C1 segment of cervical spinal cord (tissue), 14 donors: ENCODE measurements at places on chromosomes 6 and 20.

GRCh38 chr6:5159162-5159561 is 74.0 kb downstream of the PPP1R3G start:
- DNase-seq = no peak

GRCh38 chr6:44133003-44133931 is 5.9 kb downstream of the TMEM63B start:
- DNase-seq = peak; percentile 7

- DNase-seq = no peak
Measured at GRCh38 chr6:40517654-40518053, 69.5 kb downstream of the LRFN2 start.

DNA sequence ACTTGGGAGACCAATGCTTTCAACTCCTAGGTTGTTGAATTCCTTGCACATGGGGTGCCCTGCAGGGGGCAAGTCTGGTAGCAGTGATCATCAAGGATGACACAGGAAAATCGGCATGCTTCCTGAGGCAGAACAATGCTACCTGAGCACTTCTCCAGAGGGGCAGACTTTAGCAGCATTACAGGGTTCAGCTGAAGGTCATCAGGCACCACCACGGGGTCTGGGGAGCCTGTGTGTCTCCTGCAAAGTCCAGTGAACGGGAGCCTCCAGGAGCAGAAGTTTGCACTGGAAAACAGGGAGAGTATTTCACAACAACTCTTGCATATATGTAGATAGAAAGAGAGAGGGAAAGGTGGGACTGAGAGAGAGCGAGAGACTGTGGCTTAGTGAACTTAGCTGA is 10.2 kb downstream of the VSX1 start:
- DNase-seq = no peak

- DNase-seq = no peak
Measured at GRCh38 chr6:33248643-33248931, 23.1 kb downstream of the VPS52 start.

- DNase-seq = no peak
Measured at GRCh38 chr6:167934426-167934864, 63.0 kb upstream of the KIF25 start.

- DNase-seq = no peak
Measured at GRCh38 chr20:8309634-8310033, 177.6 kb downstream of the PLCB1 start.

DNA sequence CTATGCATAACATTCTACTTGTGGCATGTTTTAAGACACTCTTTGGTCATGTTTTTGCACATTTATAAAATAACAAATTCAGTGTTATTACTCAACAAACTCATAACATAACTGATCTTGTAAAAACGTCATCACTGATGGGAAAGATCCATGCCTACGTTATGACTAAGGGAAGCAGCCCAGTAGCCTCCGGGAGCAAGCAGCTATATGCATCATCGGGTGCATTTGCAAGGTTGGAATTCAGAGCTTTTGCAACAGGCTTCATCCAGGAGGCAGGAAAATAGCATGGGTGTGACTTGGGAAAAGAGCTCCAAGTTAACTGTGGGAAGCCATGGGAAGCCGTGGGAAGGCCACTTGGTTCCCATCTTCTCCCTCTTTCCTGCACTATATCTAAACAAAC is 271.6 kb upstream of the SGK1 start:
- DNase-seq = no peak

- DNase-seq = no peak
Measured at GRCh38 chr6:142841915-142842314, 103.1 kb downstream of the HIVEP2 start.

GRCh38 chr6:28353981-28354676 is 4.4 kb downstream of the ZKSCAN3 start:
- no peak for DNase-seq

GRCh38 chr6:10375391-10375969 is 39.4 kb downstream of the TFAP2A start:
- DNase-seq = no peak

DNA sequence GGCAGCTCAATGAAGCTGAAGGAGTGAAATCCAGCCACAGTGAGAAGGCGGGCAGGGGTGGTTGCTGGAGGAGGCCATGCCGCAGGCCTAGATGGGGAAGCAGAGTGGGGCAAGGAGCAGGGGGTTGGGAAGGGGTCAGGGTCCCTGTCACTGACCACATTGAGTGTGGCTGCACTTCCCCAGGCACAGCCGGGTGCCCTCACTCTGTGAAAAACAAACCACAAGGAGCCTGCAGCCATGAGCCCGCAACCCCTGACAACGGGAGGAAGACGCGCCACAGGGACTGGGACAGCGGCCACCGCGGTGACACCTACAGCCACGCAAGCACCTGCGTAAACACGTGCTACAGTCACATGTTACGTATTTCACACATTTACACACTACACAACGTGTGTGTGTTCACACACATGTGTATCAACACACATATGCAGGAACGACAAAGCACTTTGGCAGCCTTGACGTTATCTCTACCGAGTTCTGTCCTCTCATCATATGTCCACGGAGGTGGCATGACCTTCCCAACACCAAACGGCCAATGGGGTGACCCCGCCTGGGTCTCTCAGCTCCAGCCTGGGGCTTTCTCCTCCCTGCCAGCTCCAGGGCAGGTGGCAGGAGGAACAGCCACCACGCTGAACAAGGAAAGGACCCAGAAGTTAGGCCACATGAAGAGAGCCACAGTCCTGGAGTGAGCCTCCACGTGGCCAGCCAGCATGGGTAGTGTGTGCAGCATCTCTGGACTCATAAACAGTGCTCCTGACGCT is 137.6 kb upstream of the RPS6KA2 start:
- no peak for DNase-seq

DNA sequence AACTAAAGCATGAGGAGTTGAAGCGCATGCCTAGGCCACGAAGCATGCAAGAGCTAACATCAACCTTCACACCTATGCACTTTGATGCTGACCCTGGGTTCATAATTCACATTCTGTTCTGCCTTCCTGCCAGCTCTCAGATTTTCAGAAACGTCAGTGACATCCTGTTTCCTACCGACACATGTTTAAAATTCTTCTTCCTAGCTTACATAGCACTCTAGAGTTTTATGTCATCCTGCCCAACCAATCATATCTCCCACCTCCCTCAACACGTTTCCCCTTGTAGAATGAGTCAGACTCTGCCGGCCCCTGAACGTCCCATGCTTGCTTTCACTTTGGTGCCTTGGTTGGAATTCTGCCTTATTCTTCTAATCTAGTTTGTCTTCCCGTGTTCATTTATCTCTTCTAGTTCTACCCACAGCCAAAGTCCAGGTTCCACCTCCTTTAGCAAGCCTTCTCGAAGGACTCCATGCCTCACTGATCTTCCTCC is 97.2 kb upstream of the MAP7 start:
- DNase-seq = no peak

- DNase-seq = no peak
Measured at GRCh38 chr6:108805611-108806167, 42.5 kb upstream of the ARMC2 start.

DNA sequence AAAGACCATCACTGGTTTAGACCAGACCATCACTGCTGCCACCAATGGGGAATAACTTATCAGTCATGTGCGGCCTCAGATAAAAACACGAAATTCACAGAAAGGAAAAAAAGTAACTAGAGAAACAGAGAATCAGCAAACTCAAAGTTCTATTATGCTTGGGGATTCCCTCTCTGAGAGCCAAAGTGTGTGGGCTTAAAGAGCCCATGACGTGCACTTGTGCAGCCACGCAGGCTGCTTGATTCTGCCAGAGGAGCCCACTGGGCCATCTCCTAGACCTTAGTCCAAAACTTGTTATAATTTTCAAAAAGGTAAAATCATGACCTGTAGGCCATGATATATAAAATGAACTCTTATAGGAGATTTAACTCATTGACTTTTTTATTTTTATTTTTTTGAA is 15.2 kb downstream of the RAB44 start:
- DNase-seq = no peak

DNA sequence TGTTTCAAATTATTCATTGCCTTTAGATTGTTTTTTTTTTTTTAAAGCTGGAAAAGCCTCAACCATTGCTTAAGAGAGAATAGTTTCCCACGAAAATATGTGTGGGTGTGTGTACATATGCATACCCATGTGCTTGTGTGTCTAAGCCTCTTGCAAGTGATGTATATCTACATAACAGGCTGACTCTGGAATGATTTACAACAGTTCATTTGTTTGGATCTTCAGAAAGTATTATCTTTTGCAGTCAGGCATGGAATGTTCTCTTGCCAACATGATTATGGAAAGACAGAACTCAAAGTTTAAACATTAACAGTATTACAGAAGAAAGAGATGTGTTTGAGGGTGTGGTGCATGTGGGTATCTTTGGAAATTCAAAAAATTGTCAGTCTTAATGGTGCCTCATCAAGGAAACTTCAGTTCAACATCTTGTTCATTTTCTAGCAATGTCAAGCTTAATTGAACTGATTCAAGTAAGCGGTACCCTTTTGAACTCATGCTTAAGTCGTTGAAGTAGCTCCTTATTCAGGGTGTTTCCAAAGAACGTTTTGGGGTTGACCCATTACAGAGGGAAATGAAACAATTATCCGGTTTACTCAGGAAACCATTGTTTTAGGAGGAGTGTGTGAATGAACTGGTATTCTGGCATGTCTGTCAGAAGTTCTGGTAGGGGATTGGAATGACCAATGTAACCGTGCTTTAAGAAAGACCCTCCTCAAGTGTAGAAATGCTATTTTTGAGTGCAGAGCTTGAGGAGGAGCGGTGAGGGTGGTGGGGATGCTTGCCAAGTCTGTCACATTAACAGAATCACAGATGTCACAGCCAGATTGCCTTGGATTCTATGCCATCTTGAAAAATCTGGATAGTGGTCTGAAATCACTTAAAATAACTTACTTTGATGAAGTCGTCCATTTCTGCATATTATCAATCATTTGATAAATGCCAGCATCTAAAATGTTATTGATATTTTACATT is 60.3 kb downstream of the ADGRG6 start:
- no peak for DNase-seq

DNA sequence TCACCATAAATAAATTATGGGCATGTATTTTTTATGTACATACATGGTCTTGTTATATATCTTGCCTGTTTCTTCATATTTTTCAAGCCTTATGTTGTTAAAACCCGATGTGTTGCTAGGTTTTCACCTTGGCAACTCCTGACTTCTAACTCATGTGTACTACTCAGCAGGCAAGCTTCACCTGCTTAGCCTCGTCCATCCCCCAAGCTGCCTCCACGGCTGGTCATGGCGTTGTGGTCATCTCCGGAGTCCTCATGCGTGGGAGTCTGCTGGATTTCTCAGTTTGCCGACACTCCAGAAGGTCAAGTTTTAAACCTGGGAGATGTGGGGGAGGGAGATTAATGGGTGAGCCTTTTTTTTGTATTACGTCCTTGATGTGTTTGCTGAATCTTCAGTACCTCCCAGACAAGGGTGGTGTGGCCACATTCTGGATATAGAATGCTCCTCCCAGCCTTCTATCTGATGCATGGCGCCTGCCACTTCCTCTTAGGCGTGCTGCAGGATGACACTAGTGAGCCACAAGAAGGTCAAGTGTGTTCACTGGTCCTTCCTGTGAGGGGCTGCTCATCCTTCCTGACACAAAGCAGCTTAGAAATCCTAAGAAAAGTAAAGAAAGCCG is 26.6 kb upstream of the EDN3 start:
- DNase-seq = no peak

- no peak for DNase-seq
Measured at GRCh38 chr6:142013875-142014495, 118.7 kb upstream of the GJE1 start.

DNA sequence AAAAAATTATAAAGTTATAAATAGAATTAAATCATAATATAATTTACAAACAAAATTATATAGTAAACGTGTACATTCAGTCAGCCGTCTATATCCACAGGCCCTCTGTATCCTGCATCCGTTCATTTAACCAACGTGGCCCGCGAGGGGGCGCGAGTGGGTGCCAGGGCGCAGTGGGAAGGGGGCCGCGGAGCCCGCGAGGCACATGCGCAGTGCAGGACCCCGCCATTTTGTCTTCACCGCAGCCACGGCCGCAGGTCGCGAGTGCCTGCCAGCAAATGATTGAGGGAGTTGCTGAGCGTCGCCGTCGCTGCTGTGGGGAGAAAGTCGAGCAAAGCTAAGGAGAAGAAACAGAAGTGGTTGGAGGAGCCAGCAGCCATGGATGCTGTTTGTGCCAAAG is 53.4 kb upstream of the ECI2 start:
- no peak for DNase-seq

DNA sequence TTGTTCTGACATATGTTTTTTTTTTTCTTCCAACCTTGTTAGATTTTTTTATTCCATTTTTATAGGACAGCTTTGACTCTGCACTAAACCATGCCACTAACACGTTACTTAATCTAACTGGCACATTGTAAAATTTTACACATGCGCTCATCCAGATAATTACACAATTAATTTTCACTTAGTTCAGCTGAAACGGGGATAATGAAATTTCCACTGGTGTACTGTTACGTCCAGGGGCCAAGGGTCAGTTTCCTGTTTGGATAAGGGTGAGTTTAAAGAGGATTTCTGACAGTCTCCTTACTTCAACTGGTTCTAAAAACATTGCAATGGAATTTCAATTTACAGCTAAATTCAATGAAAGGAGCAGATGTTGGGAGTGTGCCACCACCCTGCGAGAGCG is 221.8 kb upstream of the CEP162 start:
- no peak for DNase-seq

- DNase-seq = no peak
Measured at GRCh38 chr6:114733596-114733995, 390.8 kb upstream of the HS3ST5 start.

DNA sequence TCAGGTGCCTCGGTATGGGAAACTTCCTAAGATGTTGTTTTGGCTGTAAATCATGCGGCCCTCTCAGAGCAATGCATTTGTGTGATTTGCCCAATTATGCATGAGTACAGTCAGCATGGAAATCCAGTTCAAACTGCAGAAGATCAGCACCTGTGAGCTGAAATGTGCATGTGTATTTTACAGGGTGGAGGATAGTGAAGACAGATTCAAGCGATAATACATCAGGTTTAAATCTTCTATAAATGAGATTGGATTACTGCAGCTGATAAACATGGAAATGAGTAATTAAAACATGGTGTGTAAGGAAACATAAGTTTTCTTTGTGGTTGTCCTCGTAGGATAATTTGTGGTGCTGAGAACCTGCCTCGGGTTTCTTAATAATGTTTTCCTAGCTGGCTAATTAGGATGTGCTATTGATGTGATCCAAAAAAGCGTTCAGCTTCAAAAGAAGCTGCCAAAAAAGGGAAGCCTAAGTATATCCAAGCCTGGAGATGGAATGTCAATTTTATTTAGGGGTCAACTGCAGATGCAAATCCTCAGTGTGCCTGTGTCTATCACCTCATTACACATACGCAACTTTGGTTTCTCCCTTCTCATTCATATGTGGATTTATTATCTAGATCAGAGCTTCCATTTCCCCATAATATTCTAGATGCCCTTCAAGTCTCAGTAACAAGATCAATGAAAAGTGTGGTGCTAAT is 117.1 kb upstream of the CCDC28A start:
- no peak for DNase-seq
